NCI-H1417 (cell line): ENCODE measurements at places on chromosomes 12 and 14.

DNA sequence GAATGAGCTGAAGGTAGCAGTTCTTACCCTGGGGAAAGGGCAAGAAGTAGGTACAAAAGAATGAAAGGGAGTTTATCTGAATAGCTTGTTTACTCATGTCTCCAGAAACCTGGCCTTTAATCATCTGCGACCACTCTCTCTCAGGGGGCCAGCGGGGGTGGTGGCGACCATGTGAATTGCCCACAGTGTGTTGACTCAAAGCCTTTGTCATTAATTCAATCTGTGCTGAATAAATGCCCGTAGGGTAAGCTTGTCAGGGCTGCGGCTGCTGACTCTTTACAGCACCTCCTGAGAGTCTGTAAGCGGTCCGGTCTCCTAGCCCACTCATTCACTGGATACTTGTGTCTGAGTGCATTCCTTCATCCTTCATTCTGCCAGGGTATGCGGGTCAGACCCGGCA, 874.4 kb downstream of the SLC6A15 start:
- no peak for DNase-seq

DNA sequence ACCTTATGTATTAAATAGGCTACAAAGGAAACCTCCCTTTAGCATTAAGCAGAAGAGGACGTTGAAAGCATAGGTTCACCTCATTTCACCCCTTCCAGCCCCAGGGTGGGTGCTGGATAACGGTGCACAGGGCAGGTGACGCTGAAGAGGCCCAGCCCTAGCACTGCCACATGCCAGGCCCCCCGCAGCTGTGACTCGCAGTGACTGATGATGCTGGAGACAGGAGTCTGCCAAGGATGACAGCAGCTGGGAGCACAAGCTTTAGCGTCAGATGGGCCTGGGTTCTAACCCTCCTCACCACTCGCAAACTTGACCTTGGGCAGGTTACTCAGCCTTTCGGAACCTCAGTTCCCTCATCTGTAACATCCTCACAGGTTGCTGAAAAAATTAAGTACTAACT, 76.7 kb downstream of the TBK1 start:
- no peak for DNase-seq

DNA sequence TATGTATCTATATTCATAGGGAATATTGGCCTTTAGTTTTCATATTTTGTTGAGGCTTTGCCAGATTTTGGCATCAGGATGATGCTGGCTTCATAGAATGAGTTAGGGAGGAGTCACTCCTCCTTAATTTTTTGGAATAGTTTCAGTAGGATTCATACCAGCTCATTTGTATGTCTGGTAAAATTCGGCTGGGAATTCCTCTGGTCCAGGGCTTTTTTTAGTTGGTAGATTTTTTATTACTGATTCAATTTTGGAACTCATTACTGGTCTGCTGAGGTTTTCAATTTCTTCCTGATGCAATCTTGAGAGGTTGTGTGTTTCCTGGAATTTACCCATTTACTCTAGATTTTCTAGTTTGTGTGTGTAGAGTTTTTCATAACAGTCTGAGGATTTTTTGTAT, 175.2 kb downstream of the EPS8 start:
- no peak for DNase-seq

DNA sequence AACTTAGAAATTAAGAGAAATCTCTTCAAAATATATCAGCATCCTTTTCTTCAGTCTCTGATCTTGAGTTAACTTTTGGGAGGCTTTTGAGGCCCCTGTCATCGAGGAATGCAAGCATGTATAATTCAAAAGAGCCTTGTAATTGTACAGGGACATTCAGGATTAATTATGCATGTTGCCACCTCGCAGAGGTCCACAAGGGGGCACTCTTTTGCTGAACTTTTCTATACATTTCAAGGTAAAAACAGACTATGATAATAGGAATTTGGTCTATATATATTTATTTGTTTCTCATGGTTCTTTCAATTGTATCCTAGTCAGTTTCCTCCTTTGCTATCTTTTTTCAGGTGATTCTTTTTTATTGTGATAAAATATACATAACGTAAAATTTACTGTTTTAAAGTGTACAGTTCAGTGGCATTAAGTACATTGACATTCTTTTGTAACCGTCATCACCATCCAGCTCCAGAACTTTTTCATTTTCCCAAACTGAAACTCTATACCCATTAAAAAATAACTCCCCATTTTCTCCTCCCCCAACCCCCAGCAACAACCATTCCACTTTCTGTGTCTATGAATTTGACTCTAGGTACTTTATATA, 47.0 kb upstream of the SLC2A13 start:
- DNase-seq, result peak; percentile 62
